Calu3 (cell line): ENCODE measurements at places on chromosomes 13 and 19. TPM values are rescaled to one million over a fixed set of nuclear protein-coding genes. Genes with fewer than 3 reads are reported as not detected.

NKG7 gene
- not detected in 2 replicates for total RNA-seq

WTIP gene
- total RNA-seq = 5.3 and 6.9 TPM in 2 replicates

CCDC8 gene
- total RNA-seq = not detected in 2 replicates

SSC5D gene
- 0.26 and 0.69 TPM in 2 replicates for total RNA-seq

DNA sequence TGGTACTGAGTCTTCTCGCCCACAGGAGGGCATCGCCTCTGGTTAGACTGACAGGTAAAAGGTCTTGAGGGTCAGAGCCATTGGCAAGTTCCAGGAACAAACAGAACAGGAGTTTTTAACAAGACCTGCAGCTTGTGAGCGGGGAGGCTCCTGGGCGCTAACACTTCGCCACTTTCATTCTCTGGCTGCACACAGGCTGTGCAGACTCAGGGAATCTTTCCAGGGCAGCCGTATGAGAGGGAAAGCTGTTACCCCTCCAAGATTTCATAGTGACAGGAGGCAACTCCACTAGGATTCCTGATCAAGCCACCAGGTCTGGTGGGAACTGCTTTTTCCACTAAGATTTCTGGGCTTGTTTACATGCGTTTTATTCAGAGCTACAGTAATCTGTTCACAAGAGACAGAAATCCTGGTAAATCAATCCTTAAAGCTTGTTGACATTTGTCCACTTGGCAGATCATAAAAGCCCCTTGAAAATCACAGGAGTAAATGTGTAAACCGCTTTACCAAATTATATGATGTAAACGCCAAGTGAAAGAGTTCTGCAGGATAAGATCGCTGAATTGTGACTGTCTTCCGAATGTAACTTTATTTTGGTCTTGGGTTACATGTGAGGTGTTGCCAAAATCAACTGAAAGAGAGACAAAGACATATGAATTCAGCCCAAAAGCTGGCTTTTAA lies 190.6 kb downstream of the MZT1 start:
- DNase-seq = no peak

DNA sequence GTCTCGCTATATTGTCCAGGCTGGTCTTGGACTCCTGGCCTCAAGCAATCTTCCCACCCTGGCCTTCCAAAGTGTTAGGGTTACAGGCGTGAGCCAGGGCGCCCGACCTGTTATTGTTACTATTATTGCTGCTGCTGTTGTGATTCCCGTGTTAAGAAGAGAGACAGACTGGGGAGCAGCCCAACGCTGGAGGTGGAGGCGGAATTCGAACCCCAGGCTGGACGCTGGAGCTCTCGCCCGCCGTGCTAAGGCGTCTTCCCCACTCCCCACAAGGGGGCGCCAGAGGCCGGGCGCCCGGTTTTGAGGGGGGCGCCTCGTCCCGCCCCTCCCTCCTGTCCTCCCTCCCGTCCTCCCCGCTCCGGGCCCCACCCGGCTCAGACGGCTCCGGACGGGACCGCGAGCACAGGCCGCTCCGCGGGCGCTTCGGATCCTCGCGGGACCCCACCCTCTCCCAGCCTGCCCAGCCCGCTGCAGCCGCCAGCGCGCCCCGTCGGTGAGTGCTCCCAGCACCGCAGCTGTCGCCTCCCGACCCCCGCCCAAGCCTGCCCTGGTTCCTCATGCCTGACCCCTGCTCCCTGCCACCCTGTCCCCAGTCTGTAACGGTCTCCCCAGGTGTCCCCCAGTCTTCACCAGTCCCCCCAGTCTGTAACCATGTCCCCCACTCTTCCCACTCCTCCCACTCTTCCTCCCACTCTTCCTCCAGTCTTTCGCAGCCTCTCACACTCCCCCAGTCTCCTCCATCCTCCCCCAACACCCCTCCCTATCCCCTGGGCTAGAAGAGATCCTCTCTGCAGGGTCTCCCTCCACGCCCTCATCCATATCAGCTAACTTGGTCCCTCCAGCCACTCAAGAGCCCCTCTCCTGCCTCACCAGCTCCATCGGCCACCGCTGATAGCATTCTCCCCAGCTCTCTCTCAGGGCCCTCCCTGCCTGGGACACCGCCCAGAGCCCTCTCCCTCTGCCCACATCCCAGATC lies at the start of gene EHD2:
Gene EHD2 (plus strand): TSS at position 377 of the 976 bp plus-strand sequence. CDS start 3,191 bp downstream, outside the sequence.
- peak; percentile 86 for DNase-seq

GRCh38 chr19:37770985-37771384 lies 8.4 kb downstream of the ZNF573 start:
- DNase-seq = no peak

- no peak for DNase-seq
Measured at GRCh38 chr13:40345149-40345514, 321.3 kb downstream of the FOXO1 start.

- no peak for DNase-seq
Measured at GRCh38 chr13:86974995-86975328, 696.2 kb upstream of the SLITRK5 start.
